ENCODE measurements at places on chromosomes 12 and 14. TPM values are rescaled to one million over a fixed set of nuclear protein-coding genes. Genes with fewer than 3 reads are reported as not detected.
A peak's percentile ranks its signal among the peaks of the same experiment; 100 is the strongest.

HSPB8 gene
- not detected for total RNA-seq

LGALS3 gene
- total RNA-seq: 221 TPM

INHBC gene
- total RNA-seq: 0.10 TPM

MYH6 gene
- not detected for total RNA-seq

BICDL1 gene
- total RNA-seq: 15.1 TPM

GARIN6 gene
- not detected for total RNA-seq

SLC8A3 gene
- 0.13 TPM for total RNA-seq

MYF5 gene
- not detected for total RNA-seq

- H3K36me3 ChIP-seq: no peaks in the 10 kb centered on the region
- no peaks in the 10 kb centered on the region for H3K4me1 ChIP-seq
- no peak overlapping the region for H3K27ac ChIP-seq
Measured at GRCh38 chr12:109291117-109291516, 18.0 kb downstream of the FOXN4 start.

DNA sequence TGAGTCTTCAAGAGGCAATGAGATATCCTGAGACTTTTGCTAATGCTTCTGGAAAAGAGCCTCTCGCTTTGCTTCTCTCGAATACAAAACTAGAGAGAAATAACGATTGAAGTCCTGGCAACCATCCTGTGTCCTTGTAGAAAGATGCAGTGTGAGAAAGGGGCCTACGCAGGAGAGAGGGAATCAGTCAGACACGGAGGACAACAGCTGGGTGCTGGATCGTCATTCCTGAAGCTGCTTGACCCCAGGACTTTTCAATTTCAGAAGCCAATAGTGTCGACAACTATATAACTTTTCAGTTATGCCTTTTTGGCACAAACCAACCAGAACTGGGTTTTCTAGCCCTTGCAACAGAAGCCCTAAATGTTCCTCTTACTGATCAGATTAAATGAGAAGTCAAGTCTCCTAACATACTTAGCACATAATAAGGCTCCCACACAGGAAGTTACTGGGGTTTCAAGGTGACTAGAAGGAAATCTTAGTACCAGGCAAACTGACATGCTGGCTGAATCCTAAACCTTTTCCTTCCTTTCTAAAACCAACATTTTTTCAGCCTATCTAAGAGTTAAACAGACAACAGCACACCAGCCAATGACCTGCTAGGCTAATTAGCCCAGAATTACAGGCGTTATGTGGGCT is 755.6 kb downstream of the MED13L start:
- DNase-seq: no peak
- no peak overlapping the region for H3K27ac ChIP-seq
- H3K4me3 ChIP-seq: no peak overlapping the region
- no peaks in the 10 kb centered on the region for H3K27me3 ChIP-seq
- H3K4me1 ChIP-seq: no peaks in the 10 kb centered on the region
- no peaks in the 10 kb centered on the region for H3K36me3 ChIP-seq

GRCh38 chr14:92954933-92955332 is 32.0 kb downstream of the CHGA start:
- peaks cover 4% of the 10 kb centered on the region for H3K4me1 ChIP-seq
- H3K27me3 ChIP-seq: no peaks in the 10 kb centered on the region
- H3K36me3 ChIP-seq: peaks cover 62% of the 10 kb centered on the region
- H3K27ac ChIP-seq: no peak overlapping the region

DNA sequence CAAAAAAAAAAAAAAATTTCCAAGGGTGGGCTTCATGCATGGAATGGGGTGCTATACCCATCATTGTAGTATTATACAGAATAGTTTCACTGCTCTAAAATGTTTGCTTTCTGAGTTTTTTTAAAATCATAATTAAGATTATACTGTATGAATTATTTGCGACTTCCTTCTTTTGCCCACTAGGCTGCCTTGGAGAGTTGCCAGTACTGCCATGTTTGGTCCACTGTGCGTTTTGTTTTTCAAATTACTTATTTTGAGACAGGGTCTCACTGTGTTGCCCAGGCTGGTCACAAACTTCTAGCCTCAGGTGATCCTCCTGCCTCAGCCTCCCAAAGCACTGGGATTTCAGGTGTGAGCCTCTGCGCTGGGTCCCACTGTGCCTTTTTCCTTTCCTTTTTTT is 19.9 kb downstream of the PLBD2 start:
- no peak overlapping the region for H3K4me3 ChIP-seq
- no peaks in the 10 kb centered on the region for H3K27me3 ChIP-seq
- peaks cover 30% of the 10 kb centered on the region for H3K36me3 ChIP-seq
- no peak overlapping the region for H3K27ac ChIP-seq

GRCh38 chr12:2691345-2692071 is 103.3 kb upstream of the FKBP4 start:
- peak overlapping the region; percentile 95 for H3K4me3 ChIP-seq
- no peaks in the 10 kb centered on the region for H3K36me3 ChIP-seq
- peak; percentile 31 for DNase-seq
- peak overlapping the region; percentile 76 for H3K27ac ChIP-seq

- H3K4me3 ChIP-seq: no peak overlapping the region
- DNase-seq: no peak
- H3K36me3 ChIP-seq: no peaks in the 10 kb centered on the region
- peaks cover 25% of the 10 kb centered on the region for H3K4me1 ChIP-seq
Measured at GRCh38 chr12:6207259-6207925, 7.2 kb downstream of the CD9 start.

DNA sequence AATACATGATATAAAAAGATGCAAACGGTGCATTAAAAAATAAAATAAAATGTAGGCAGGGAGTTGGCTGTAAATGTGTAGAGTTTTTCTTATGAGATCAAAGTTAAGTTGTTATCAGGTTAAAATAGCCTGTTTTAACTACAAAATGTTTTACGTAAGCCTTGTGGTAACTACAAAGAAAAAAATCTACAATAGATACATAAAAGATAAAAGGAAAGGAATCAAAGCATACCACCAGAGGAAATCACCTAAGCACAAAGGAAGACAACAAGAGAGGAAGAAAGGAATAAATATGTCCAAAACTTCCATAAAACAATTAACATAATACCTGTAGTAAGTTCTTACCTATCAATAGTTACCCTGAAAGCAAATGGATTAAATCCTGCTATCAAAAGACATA is 12.2 kb downstream of the NELL2 start:
- no peak overlapping the region for H3K27ac ChIP-seq
- H3K4me3 ChIP-seq: no peak overlapping the region
- H3K4me1 ChIP-seq: no peaks in the 10 kb centered on the region
- no peak for DNase-seq
- H3K36me3 ChIP-seq: no peaks in the 10 kb centered on the region

DNA sequence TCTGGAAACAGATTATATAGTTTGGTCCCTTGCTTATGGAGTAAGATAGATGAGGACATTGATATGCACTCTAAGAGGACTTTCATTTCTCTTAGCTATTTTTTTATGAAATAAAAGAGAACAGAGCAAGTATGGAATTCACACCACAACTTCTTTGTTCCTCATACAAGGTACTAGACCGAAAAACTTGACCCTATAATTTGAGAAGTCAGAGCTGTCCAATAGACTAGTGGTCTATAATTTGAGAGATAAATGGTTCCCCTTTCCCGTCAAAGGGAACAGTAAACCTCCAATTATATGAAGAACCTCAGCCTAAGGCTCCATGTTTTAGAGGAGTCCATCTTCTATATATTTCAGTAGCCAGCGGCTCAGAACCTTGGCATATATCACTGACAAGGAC is 58.5 kb upstream of the HIF1A start:
- peaks cover 25% of the 10 kb centered on the region for H3K4me1 ChIP-seq
- no peaks in the 10 kb centered on the region for H3K27me3 ChIP-seq
- peak overlapping the region; percentile 69 for H3K27ac ChIP-seq
- H3K36me3 ChIP-seq: no peaks in the 10 kb centered on the region

- H3K4me3 ChIP-seq: no peak overlapping the region
- no peaks in the 10 kb centered on the region for H3K4me1 ChIP-seq
- no peak overlapping the region for H3K27ac ChIP-seq
- H3K27me3 ChIP-seq: peaks cover 5% of the 10 kb centered on the region
- no peaks in the 10 kb centered on the region for H3K36me3 ChIP-seq
Measured at GRCh38 chr12:25652371-25652770, 99.3 kb upstream of the LMNTD1 start.

GRCh38 chr14:105100910-105101309 is 35.7 kb upstream of the GPR132 start:
- H3K4me1 ChIP-seq: peaks cover 2% of the 10 kb centered on the region
- no peak for DNase-seq
- no peaks in the 10 kb centered on the region for H3K36me3 ChIP-seq
- no peak overlapping the region for H3K4me3 ChIP-seq
- no peak overlapping the region for H3K27ac ChIP-seq
- H3K27me3 ChIP-seq: peaks cover 33% of the 10 kb centered on the region

DNA sequence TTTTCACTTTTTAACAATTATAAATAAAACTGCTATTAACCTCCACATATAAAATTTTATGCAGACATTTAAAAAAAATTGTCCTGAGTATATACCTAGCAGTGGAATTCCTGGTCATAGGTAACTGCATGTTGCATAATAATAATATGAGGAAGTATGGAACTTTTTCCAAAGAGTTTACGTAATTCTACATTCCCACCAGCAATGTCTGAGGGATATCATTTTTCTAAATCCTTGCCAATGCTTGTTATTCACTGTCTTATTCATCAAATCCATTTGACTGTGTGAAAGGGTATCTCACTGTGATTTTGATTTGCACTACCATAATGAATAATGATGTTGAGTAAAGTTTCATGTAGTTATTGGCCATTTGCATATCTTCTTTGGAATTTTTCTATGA is 393.8 kb downstream of the LRFN5 start:
- H3K4me3 ChIP-seq: no peak overlapping the region
- no peak for DNase-seq
- no peak overlapping the region for H3K27ac ChIP-seq

DNA sequence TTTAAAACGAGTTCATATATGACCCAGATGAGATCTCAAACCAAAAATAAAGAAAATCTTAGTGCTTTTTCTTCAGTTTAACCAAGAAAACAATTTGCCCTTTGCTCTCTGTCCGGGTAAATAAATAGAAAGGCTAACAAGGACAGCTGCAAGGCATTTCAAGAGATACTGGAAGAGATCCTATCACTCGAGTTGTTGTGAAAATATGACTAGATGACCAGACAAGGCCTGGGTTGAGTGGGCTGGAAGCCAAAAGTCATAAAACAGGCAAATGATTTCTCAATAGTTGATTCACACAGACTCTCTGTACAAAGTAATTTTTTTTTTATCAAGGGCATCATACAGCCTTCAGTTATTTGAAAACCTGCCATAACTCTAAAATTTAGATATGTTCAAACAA is 55.9 kb upstream of the AVPR1A start:
- no peak overlapping the region for H3K4me3 ChIP-seq
- no peaks in the 10 kb centered on the region for H3K27me3 ChIP-seq
- H3K4me1 ChIP-seq: no peaks in the 10 kb centered on the region
- DNase-seq: no peak
- no peaks in the 10 kb centered on the region for H3K36me3 ChIP-seq

DNA sequence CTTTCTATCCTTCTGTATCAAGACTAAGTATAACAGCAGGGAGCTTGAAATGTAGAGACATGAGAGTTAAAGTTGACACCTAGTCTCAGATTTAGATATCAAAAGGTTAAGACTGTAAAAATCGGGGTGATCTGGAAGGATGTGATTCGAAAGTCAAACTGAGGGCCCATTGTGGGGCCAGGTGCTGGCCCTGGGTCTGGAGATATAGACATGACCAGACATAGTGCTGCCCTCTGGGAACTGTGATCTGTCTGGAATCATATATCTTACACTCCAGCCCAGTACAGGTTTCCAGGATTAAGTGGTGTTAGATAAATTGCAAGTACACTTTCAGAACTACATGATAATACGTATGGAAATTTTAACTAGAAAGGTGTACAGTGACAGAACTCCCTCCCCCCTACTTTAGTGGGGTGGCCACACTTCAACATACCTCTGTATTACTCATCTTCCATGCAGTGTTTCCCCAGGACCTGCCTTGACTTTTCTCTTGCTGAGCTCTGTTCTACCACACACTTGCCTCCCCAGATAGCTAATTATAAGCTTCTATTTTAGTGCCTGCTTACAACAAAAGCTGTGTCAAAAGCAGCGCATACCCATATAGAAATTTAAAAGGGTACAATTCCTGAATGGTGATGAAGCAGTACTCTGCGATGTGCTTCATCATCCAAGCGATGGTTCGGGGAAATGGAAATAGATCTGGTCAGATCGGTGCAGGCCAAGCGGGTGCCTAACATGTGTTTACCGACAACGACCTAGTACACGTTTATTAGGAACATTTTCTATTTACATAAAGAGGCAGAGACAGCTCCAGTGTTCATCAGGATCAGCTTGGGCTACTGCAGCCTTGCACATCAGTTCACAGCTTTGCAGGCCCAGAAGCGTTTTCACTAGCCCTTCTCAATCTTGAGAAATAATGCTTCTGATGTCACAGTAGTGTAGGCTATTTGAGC is 68.7 kb downstream of the ARF6 start:
- H3K4me3 ChIP-seq: peak overlapping the region; percentile 52
- no peaks in the 10 kb centered on the region for H3K27me3 ChIP-seq
- no peaks in the 10 kb centered on the region for H3K36me3 ChIP-seq
- DNase-seq: no peak

GRCh38 chr12:76341436-76342030 is 6.7 kb downstream of the BBS10 start:
- peaks cover 13% of the 10 kb centered on the region for H3K36me3 ChIP-seq
- peaks cover 9% of the 10 kb centered on the region for H3K4me1 ChIP-seq
- no peak for DNase-seq
- no peak overlapping the region for H3K4me3 ChIP-seq
- H3K27me3 ChIP-seq: no peaks in the 10 kb centered on the region

- DNase-seq: no peak
- H3K4me3 ChIP-seq: no peak overlapping the region
- H3K4me1 ChIP-seq: peaks cover 61% of the 10 kb centered on the region
- no peaks in the 10 kb centered on the region for H3K27me3 ChIP-seq
Measured at GRCh38 chr12:11839091-11839641, 189.7 kb downstream of the ETV6 start.

DNA sequence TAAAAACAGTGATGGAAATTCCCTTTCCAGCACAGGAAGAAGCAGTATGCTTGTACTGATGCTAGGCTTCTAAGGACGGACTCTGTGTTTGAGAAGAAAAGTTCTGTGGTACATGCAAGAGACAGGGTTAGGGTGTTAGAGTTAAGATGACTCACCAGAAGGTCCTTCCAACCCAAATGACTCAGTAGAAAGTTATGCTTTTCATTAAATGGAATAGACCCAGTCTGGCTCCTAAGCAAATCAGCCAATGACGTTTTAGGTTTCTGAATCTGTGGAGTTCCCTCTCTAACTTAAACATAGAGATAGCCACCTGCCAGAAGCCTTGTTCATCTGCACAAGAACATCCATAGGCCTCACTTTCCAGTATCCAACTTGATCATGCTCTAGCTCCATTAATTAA is 5.7 kb downstream of the PTHLH start:
- no peak for DNase-seq
- H3K36me3 ChIP-seq: no peaks in the 10 kb centered on the region
- peaks cover 24% of the 10 kb centered on the region for H3K4me1 ChIP-seq
- H3K27ac ChIP-seq: no peak overlapping the region

- no peaks in the 10 kb centered on the region for H3K27me3 ChIP-seq
- peak within 1 kb of the TSS; percentile 81 for H3K4me3 ChIP-seq
- H3K27ac ChIP-seq: peak within 1 kb of the TSS; percentile 65
- no peaks in the 10 kb centered on the region for H3K36me3 ChIP-seq
- H3K4me1 ChIP-seq: peaks cover 31% of the 10 kb centered on the region
- peak; percentile 68 for DNase-seq
Measured at GRCh38 chr12:123150744-123151456, at the start of gene PITPNM2. Gene PITPNM2 (minus strand): TSS chr12:123151090. CDS start chr12:123034590, 116,500 bp downstream.
